ENCODE measurements at places on chromosomes 3 and 15.

DNA sequence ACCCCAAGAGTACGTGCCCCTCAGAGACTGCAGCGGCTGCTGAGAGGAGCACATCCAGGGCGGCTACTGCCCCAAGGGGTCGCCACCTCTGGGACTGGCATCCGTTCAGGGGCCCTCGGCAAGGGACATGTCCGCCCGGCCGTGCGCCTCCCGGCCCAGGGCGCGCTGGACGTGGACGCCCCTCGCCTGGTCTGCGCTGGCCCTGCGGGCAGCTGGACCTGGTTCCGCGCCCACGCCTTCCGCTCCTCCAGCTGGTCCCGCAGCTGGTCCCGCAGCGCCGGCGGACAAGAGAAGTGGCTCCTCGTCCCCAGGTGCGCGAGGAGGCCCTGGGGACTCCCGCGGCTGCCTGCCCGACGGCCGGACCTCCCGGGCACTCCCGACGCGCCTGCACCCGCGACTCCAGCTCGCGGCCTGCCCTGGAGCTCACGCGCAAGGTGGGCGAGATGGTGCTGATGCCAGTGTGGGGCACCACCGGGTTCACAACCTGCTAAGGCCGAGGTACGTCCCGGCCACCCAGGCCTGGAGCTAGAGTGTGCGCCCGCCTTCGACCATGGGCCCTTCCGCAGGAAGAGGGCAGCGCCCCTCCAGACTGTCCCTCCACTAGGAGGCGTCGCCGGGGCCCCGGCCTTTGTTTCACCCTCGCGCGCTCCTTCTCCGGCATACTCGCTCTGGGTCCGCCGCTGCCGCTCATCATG, 14.4 kb upstream of the GP9 start:
- no peak for DNase-seq

GRCh38 chr3:107032111-107032510, 345.1 kb upstream of the CCDC54 start:
- DNase-seq, result no peak

- DNase-seq, result no peak
These were observed 7.5 kb downstream of the TMEM40 start for GRCh38 chr3:12751571-12751970.

- DNase-seq, result no peak
These were observed 499 bp downstream of the RABL3 start for GRCh38 chr3:120741837-120742197.

- DNase-seq, result no peak
These were observed 694.5 kb upstream of the BCHE start for GRCh38 chr3:166531730-166532129.

DNA sequence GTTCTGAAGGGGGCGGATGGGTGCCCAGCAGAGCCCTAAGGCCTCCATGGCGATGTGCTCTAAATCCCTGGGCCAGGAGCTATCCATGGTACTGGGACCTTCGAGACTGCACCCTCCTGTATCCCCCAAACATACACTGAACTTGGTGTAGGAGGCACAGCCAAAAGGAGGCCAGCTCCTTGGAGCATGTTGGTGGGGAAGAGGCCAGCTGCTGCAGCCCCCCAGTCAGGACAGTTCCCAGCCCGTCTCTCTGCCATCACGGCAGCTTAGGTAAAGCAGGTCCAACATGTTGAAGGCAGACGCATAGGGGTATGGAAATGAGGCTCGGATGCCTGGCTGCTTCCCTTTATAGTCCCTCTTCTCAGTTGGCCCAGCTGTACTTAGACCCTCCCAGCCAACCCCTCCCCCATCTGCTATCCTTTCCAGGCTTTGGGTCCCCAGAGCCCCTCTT, 1.8 kb downstream of the CAMKV start:
- no peak for DNase-seq

DNA sequence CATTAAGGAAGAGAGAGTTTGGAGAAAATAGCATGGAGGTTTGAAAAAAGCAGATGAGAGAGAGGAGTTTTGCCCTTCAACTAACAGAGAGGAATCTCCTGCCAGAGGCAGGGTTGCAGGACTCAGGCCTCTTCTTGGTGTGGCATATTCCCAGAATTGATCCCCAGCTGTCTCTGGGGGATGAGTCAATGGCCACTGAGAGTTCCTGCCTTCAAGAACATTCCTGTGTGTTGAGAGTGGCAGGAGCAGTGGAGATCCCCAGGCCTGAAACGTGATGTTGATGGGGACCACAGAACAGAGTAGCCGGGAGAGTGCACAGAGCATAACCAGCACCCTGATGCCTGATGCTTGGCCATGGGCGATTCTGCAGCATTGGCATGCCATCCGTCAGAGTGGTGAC, 348.4 kb upstream of the THBS1 start:
- no peak for DNase-seq

- DNase-seq, result no peak
These were observed 26.5 kb downstream of the NANOGP8 start for GRCh38 chr15:35058534-35059054.

DNA sequence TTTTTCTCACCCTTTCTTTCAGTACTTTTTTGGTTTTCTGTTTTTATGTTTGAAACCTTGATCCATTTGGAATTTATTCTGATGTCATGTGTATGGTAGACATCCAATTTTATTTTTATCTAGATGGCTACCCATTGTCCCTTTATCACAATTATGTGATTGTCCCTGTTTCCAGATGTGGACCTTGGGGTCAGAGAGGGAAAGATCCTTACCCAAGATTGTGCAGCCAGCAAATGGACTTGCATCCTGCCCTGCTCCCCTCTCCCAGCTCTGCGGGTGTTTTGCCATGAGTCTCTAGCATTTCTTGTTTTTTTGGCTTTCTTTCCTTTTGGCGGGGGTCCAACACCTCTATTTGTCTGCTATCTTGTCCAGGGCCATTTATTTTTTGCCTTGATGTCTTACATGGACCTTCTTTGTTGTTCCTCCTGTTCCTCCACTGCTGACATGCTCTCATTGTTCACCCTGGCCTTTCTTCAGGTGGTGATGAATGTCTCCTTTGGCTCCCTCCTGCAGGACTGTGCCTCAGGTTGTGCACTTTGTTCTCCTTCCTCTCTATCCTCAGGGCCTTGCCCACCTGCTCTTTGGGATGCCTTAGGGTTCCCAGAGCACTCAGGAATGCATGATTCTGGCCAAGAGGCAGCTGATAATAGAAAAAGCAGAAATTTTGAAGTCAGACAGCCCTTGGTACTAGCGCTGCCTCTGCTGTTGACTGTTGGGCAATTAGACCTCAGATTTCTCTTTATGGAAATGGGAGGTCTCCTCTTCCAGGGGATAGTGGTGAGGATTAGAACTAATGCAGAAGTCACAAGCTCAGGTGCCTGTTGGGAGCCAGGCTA, 84.3 kb downstream of the EEFSEC start:
- no peak for DNase-seq

GRCh38 chr3:136018876-136019275, 53.3 kb downstream of the PPP2R3A start:
- DNase-seq, result no peak

GRCh38 chr3:120481081-120481480, 30.3 kb upstream of the FSTL1 start:
- DNase-seq, result no peak

- no peak for DNase-seq
These were observed 96.3 kb upstream of the ZBED2 start for GRCh38 chr3:111691293-111691909.

GRCh38 chr15:40843885-40844695, at the start of gene SPINT1:
Gene SPINT1 (plus strand): TSS chr15:40844048. CDS start chr15:40844555, 507 bp downstream.
- DNase-seq, result no peak

DNA sequence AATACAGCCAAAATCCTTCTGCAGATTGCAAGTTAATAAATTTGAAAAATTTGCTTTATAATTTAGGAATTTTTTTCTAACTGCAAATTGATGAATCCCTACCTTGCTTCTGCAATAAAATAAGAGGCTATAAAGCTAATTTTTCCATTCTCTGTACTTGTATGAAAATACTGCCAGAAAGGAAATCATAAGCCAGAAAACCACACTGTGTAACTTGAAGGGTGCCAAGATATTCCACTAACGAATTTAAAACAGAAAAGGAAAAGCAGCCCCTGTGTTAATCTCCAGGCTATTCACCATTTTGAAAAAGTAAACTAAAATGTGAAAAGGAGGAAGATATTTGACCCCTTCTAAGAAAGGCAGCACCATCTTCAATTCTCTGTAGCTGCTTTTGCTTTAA, 557.9 kb upstream of the ZNF385D start:
- DNase-seq, result no peak

DNA sequence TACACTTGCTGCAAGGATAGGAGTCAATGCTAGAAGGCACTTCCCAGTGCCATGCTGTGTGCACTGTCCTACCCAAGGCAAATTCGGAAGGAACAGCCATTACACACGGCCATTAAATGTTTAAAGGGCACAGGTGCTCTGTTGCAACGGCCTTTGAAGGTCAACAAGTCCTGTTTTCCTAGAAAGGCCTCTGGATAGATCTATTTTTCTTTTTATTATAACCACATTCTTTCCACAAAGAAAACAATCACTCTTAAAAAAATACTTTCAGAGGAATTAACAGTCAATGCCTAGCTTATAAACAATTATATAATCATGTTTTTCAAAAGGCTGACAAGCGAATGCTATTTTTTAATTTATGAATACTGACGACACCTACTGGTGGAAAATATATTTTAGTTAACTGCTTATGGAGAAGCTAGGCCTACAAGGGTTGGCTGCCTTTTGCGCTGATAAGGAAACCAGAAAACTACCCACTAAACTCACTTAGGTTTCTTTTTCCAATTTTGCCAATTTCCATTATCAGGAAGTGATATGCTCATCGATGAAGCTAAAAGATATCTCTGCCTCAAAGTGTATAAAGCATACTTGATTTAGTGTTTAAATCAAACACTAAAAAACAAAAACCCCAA, 2.4 kb downstream of the ARHGEF3 start:
- peak; percentile 64 for DNase-seq

GRCh38 chr3:73433687-73434086, 191.1 kb downstream of the PDZRN3 start:
- DNase-seq, result no peak

DNA sequence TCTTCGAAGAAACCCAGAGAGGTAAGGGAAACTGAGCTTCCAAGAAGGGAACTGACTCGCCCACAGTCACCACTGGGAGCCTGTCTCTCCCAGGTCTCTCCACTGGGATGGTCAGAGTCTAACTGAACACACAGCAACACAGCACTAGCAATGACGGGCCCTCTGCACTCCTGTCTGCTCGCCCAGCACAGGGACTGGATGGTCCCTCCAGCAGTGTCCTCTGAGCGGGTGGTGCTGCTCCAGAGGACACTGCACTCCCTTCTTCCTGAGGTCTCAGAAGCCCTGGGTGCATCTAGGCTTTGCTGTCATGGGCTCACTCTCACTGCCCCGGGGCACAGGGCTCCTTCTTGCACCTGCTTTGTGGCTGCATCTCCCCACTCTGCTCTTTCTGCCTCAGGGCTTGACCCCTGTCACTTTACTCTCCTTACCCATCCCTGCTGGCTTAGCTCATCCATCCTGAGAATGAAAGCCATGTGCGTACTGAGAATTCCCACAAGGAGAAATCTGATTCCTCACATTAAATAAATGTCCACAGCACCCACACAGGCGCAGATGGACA, 356.6 kb downstream of the GABRG3 start:
- DNase-seq, result no peak

GRCh38 chr3:122728756-122729514, 48.3 kb downstream of the PARP14 start:
- no peak for DNase-seq

DNA sequence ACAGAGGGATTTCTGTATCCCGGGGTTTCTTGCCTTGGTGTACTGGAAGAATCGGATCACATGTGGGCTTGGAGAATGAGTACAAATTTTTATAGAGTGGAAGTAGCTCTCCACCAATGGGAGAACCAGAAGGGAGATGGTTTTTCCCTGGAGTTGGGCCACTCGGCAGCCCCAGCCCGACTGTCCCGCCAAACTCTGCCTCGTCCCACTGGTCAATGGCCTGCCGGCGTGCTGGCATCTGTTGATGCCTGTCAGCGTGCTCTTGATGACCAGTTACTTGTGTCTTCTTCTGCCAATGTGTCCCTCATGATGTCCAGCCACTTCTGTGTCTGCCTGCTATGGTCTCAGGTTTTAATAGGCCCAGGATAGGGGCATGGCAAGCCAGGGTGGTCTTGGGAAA, 100.5 kb downstream of the CFAP44 start:
- DNase-seq, result no peak

GRCh38 chr15:40955930-40956540, 2.8 kb downstream of the CHAC1 start:
- DNase-seq, result no peak

- DNase-seq, result no peak
These were observed 1.2 kb upstream of the LRRC15 start for GRCh38 chr3:194370753-194371152.

- no peak for DNase-seq
These were observed 7.3 kb downstream of the ACOX2 start for GRCh38 chr3:58529516-58530353.

GRCh38 chr3:134611516-134611915, 39.3 kb downstream of the KY start:
- no peak for DNase-seq

- DNase-seq, result no peak
These were observed 71.0 kb downstream of the THSD4 start for GRCh38 chr15:71186267-71186666.

- no peak for DNase-seq
These were observed 23.8 kb upstream of the CORO2B start for GRCh38 chr15:68554721-68555678.

GRCh38 chr3:101036213-101036618, 43.0 kb upstream of the ABI3BP start:
- no peak for DNase-seq

DNA sequence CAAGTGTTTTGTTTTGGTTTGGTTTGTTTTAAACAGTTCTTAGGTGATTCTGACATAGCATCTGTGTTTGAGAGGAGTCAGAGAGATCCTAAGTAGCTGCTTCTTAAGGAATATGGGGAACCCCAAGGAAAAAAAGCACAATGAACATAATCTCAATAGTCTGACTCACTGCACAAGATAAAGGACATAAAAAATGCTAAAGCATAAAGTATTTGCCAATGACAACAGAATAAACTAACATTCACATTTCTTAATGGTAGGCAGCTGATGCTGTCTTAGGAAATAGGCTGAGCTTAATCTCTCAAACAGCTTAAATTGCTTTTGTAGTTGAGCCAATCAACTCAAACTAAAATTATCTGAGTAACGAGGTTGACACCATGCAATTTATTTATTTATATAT, 2.9 kb downstream of the NCEH1 start:
- DNase-seq, result peak; percentile 48

DNA sequence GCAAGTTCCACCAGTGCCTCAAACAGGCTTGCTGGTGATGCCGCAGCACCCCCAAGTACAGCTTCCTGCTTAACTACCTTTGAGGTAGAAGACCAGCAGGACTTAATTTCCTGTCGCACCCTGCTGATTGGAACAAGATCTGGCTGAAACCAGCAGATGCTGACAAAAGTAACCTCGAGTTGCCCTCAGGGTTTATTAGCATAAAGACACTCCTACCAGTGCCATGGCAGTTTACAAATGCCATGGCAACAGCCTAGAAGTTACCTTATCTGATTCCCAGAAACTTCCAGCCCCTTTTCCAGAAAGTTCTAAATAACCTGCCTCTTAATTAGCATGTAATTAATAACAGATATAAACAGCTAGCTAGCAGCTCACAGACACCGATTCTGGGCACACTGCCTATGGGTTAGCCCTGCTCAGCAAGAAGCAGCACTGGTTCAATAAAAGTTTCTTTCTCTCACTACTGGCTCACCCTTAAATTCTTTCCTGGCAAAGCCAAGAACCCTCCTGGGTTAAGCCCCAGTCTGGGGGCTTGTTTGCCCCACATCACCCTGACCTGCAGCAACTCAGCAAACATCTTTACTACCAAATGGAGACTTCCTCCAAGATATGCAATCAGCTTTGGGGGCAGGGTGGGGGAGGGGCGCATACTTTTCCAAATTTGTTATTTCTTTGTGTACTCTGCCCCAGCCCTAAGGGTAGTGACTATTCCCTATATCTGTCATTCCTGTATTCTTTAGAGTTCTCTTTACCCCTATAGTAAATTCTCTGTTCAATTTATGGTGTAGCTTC, 54.2 kb downstream of the MAP4 start:
- peak; percentile 67 for DNase-seq

Data from hematopoietic multipotent progenitor cell treated with erythropoietin and hydrocortisone succinate and interleukin-3 and kit ligand, for 17 days (in vitro differentiated cells).